ENCODE measurements at places on chromosomes 7 and 10.

GRCh38 chr10:98235846-98236245, 32.1 kb downstream of the LOXL4 start:
- DNase-seq, result no peak

DNA sequence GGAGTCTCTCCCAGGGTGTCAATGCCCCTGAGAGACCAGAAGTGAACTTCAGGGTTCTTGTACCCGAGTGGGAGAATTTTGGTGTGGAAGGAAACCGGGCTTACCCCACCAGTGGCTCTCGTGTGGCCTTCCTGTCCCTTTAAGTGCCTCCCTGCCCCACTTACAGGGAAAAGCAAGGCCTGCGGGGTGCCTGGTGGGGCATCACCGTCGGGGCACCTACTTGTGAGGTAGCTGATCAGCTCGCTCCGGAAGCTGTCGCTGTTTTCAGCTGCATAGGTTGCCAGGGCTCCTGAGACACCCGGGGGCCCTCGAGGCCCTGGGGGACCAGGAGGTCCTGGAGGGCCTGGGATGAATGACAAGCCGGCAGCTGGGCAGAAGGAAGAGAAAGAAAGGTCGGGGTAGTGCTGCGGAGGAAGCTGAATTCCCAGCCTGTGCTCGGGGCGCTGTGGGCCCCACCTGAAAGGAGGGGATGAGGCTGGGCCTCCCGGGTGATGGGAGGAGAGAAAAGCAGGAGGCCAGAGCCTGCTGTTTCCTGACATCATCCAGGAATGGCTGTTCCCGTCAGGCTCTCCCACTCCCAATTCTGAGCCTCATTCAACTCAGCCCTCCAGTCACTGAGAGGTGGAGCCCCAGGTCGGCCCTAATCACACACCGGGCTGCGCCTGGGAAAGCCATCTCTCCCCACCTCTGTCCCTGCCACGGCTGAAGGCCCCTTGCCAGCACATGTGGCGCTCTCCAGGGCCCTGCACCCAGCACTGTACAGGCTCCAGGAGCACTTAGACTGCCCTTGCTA, 51.1 kb downstream of the COL17A1 start:
- DNase-seq, result no peak

- no peak for DNase-seq
These were observed 6.8 kb downstream of the AUTS2 start for GRCh38 chr7:69605070-69605469.

GRCh38 chr7:5525271-5526099, 101.9 kb upstream of the TNRC18 start:
- DNase-seq, result no peak

- no peak for DNase-seq
These were observed 205.4 kb downstream of the ARHGAP12 start for GRCh38 chr10:31723106-31723750.

DNA sequence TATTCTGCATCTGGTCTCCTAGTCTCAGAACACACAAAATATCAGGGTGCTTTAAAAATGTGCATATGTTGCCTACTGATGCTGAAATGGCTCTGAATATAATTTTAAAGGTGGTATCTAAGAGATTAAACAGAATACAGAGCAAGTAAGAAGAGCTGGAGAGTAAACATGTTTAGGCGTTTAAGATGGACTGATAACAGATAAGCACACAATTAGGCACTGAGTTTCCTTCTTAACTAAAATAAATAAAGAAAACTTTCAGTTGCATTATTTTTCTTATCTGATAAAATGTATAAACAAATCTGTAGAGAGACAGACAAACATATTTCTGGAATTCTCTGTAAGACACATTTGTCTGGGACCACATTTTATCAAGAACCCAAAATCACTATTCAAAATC, 35.6 kb upstream of the DGKB start:
- DNase-seq, result no peak

- no peak for DNase-seq
These were observed 491.8 kb upstream of the SEMA3A start for GRCh38 chr7:84686373-84686772.

All from NCI-H2081 treated with DMSO at 0.1 percent for 48 hours (cell line).